Karpas-422 (cell line): ENCODE measurements at places on chromosomes 3 and 15. TPM values are rescaled to one million over a fixed set of nuclear protein-coding genes. Genes with fewer than 3 reads are reported as not detected.

GRCh38 chr15:85494048-85494777 lies 113.8 kb downstream of the AKAP13 start:
- no peak for DNase-seq

The COLQ gene
- total RNA-seq: 2.6 and 8.9 TPM in 2 replicates

GRCh38 chr3:196354132-196354531 lies 15.9 kb upstream of the TM4SF19 start:
- DNase-seq: no peak

DNA sequence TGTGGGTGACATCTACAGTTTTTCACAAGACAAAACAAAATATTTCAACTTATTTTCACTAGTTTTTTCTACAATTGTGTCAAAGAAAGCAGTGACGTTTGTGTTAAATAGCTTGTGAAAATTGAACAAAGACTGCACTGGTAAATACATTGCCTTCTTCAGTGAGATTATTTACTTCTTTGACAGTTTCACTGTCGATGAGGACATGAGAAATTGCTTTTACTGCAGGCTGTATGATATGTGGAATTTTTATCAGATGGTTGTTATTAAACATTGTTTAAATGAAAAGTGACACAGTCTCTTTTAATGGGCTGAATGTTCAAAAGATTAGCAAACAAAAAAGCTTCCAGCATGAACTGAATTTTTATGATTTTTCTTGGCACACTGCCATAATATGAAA lies 773.9 kb upstream of the CADM2 start:
- no peak for DNase-seq

DNA sequence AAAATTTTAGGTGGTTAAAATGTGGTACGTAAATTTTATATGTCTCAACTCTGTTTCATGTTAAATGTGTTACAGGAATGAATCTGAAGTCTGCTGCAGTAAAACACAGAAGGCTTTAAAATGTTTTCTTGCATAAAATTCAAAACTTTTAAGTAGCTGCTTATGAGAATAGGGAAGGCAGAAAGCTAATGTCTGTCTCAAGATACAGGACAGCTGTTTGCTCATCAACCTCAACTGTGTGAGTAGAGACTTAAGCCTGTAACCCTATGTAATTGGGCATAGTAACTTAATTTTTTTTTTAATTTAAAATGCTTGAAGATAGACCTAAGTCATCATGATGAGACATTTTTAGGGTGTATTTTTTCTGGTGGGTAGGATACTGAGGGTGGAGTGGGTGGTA lies 38.9 kb downstream of the ZFAND6 start:
- no peak for DNase-seq

DNA sequence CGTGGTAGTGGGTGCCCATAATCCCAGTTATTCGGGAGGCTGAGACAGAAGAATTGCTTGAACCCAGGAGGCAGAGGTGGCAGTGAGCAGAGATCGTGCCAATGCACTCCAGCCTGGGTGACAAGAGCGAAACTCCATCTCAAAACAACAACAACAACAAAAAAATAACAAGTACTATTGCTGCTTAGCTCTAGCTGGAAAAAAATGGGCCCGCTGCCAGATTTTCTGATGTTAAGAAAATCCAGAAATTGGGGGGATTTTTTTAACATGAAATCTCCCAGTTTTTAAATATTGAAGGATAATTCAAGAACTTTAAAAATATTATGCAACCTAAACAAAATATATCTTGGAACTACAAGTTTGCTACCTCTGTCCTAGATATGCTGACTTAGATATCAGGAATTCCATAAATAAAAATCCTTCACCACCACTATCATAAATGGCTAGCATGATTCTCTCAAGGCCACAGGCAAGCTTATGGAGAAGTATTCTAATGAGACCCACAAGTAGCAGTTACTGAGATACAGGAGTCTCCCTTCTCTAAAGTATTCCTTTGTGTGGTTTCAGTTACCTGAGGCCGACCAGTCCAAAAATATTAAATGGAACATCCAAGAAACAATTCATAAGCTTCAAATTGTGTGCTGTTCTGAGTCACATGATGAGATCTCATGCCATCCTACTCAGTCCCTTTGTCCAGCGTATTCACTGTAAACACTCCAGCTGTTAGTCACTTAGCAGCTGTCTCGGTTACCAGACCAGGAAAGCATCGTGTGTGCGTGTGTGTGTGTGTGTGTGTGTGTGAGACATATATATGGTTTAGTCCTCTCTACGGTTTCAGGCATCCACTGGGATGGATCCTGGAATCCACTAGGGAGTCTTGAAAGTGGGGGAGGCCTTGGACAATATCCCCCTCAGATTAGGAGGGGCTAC lies 277.2 kb downstream of the TBL1XR1 start:
- DNase-seq: no peak

DNA sequence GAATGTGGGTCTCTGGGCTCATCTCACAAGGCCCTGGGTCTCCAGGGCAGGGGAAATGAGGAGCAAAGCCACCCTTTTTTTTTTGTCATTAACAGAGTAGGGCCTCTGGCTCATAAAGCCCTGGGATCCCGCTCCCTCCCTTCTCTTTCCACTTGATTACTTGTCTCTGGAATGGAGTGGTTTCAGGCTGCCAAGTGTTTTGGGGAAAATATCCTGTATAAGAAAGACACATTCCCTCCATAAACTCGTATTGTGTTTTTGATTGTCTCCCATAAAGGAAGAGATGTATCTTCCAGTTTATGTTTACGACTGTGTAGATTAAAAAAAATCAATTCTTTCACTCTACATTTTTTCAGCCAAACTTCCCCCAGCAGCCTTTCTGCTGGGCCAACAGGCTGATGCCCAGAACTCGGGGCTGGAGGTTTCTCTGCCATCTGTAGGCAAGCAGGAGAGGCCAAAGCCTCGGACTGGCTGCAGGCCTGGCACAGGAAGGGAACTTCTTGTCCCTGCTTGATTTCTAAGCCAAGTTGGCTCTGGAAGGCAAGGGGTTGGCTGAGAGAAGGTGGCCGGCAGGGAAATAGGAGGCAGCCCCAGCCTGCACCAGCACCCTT lies 49.4 kb upstream of the INSYN1 start:
- no peak for DNase-seq

DNA sequence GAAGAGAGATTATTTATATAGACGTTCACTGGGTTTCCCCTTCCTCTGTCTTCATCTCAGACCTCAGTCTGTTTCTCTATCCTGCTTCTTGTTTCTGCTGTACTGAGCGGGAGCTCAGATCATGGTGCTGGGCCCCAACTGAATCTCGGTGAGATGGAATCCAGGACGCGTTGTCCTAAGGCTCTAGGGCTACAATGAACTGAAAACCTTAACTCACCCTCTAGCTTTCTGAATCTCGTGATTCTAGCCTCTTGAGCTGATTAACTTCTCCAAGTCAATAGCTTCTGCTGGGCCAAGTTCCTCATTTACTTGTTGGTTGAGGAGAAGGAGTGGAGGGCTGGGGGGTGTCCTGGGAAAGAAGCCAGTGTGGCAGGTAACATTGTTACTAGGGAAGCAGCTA lies 32.7 kb upstream of the MAP3K13 start:
- DNase-seq: no peak

- DNase-seq: no peak
Measured at GRCh38 chr3:156963096-156963495, 136.9 kb downstream of the LEKR1 start.
